H1 (cell line): ENCODE measurements at places on chromosomes 13 and 19. TPM values are rescaled to one million over a fixed set of nuclear protein-coding genes. Genes with fewer than 3 reads are reported as not detected.
A peak's percentile ranks its signal among the peaks of the same experiment; 100 is the strongest.

DNA sequence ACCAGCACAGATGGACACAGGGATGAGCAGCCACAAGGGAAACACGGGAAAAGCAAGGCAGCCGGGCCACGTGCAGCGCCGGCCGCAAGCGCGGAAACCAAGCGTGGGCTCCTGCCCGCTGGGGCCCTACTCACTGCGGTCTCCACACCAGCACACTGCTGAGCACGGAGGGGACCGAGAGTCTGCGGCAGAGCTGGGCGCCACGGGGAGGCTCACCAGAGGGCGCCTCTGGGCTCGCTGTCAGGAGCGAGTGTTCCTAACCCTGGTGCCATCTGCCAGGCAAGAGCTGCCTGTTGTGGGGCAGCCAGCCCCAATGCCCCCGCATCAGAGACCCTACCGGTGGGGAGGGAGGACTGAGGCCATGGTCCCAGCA lies 26.5 kb downstream of the MPND start:
- H3K4me3 ChIP-seq: no peak overlapping the region
- peaks cover 22% of the 10 kb centered on the region for H3K4me1 ChIP-seq
- peak; percentile 74 for DNase-seq

Gene FGF22
- total RNA-seq: 1.7 and 1.9 TPM in 2 replicates

Gene ZNF888
- 8.6 and 8.7 TPM in 2 replicates for total RNA-seq

DNA sequence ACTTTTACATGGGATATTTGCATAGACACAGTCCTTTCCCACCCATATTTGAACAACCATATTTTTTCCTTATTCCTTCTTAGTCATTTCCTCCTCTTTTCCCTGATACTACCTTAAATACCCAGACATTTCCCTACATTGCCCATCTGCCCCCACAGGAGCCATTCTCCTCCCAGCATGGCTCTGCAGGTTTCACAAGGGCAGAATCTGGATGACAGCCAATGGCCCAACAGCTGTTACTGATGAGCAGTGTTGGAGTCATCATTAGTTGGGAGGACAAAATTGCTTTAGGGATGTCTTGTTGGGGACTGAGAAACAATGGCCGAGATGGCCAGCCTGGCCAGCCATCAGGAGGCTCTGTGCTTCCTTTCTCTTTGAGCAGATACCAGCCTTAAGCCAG lies 209.5 kb downstream of the KLF5 start:
- H3K4me1 ChIP-seq: no peaks in the 10 kb centered on the region
- no peaks in the 10 kb centered on the region for H3K27me3 ChIP-seq
- DNase-seq: no peak
- no peak overlapping the region for H3K4me3 ChIP-seq
- H3K36me3 ChIP-seq: no peaks in the 10 kb centered on the region

GRCh38 chr13:32164622-32165268 lies 133.2 kb downstream of the FRY start:
- DNase-seq: peak; percentile 58
- no peaks in the 10 kb centered on the region for H3K27me3 ChIP-seq
- H3K27ac ChIP-seq: no peak overlapping the region
- no peak overlapping the region for H3K4me3 ChIP-seq

GRCh38 chr19:17402982-17403855 lies 2.2 kb downstream of the BST2 start:
- H3K4me3 ChIP-seq: peak overlapping the region; percentile 49
- H3K27ac ChIP-seq: no peak overlapping the region
- peaks cover 18% of the 10 kb centered on the region for H3K4me1 ChIP-seq
- H3K36me3 ChIP-seq: no peaks in the 10 kb centered on the region
- no peak for DNase-seq

- no peaks in the 10 kb centered on the region for H3K4me1 ChIP-seq
- no peak for DNase-seq
- H3K36me3 ChIP-seq: no peaks in the 10 kb centered on the region; the same call in none of the 2 replicates
- no peak overlapping the region for H3K4me3 ChIP-seq
Measured at GRCh38 chr13:105841286-105841685, 694.2 kb downstream of the EFNB2 start.

Gene NLRP12
- 1.8 and 1.9 TPM in 2 replicates for total RNA-seq

Gene GRIN2D
- 11.0 and 12.4 TPM in 2 replicates for total RNA-seq

Gene ZNF429
- total RNA-seq: 15.0 and 15.4 TPM in 2 replicates

Gene IL12RB1
- total RNA-seq: not detected in 2 replicates

DNA sequence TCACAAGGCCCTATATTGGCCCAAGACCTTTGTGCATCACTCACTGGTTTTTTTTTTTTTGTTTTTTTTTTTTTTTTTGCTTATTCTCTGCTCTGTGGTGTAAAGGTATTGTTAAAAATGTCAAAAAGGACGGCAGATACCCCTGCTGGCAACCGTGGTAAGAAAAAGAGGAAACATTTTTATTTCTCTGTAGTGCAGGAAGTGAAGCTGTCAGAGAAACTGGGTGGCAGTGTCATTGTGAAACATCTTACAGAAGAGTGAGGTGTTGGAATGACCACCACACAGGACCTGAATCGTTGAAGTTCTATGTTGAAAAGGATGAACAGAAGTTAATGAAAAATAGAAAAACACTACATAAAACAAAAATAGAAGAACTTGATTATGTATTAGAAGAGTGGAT lies 346.4 kb downstream of the FGF9 start:
- H3K27ac ChIP-seq: no peak overlapping the region
- H3K4me3 ChIP-seq: no peak overlapping the region
- no peaks in the 10 kb centered on the region for H3K36me3 ChIP-seq
- H3K4me1 ChIP-seq: no peaks in the 10 kb centered on the region
- peaks cover 1% of the 10 kb centered on the region for H3K27me3 ChIP-seq

- H3K27ac ChIP-seq: no peak overlapping the region
- no peaks in the 10 kb centered on the region for H3K27me3 ChIP-seq
- no peak overlapping the region for H3K4me3 ChIP-seq
Measured at GRCh38 chr13:63381078-63381859, 1965.6 kb upstream of the PCDH20 start.

- H3K4me1 ChIP-seq: peaks cover 7% of the 10 kb centered on the region
- H3K36me3 ChIP-seq: no peaks in the 10 kb centered on the region
- no peak for DNase-seq
- no peak overlapping the region for H3K27ac ChIP-seq
- peak overlapping the region; percentile 4; the same call in 1 of the 2 replicates for H3K4me3 ChIP-seq
Measured at GRCh38 chr13:78604782-78605611, 1.6 kb upstream of the POU4F1 start.

GRCh38 chr13:20442375-20442774 lies 83.3 kb downstream of the CRYL1 start:
- no peak for DNase-seq
- H3K36me3 ChIP-seq: no peaks in the 10 kb centered on the region
- no peak overlapping the region for H3K27ac ChIP-seq
- peaks cover 10% of the 10 kb centered on the region for H3K4me1 ChIP-seq
- no peaks in the 10 kb centered on the region for H3K27me3 ChIP-seq

DNA sequence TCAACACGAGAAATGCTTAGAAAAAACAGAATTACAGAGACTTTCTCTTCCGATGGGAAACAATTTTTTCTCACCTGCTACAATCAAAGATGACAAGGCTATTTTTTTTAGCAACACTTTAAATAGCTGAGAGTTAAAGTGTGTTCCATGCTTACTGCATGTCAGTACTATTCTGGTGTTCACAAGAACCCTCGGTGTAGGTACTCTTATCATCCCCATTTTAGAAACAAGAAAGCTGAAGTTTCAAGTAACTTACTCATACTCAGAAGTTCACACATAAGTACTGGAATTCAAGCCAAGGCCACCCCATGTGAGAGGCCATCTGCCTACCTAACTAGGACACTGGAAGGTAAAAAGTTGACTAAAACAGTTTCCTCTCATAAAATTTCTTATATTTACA lies 9.0 kb upstream of the TNFRSF19 start:
- no peaks in the 10 kb centered on the region for H3K36me3 ChIP-seq
- H3K27me3 ChIP-seq: no peaks in the 10 kb centered on the region
- no peak for DNase-seq
- H3K4me3 ChIP-seq: no peak overlapping the region
- no peak overlapping the region for H3K27ac ChIP-seq

Gene ERVK3-1
- 30.6 and 31.5 TPM in 2 replicates for total RNA-seq

DNA sequence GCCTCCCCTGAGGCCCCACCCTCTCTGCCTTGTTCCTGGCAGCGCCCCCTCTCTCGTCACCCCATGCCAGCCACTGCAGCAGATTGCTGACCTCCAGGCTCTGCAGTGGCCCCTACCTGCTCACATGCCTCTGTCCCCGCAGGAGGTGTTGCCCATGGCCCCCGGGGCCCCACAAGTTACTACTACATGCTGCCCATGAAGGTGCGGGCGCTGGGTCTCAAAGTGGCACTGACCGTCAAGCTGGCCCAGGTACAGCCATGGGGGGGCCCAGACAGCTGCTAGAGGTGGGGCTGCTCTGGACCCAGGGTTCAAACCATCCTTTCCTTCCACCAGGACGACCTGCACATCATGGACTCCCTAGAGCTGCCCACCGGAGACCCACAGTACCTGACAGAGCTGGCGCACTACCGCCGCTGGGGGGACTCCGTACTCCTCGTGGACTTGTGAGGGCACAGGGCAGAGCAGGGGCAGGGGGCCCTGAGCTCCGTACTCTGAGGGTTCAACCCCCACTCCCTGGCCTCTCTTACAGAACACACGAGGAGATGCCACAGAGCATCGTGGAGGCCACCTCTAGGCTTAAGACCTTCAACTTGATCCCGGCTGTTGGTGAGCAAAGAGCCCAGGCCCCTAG lies 6.2 kb downstream of the MRPL4 start:
- DNase-seq: no peak
- H3K27ac ChIP-seq: no peak overlapping the region
- no peaks in the 10 kb centered on the region; the same call in 1 of the 2 replicates for H3K4me1 ChIP-seq
- peaks cover 26% of the 10 kb centered on the region for H3K36me3 ChIP-seq
- no peak overlapping the region for H3K4me3 ChIP-seq
- no peaks in the 10 kb centered on the region for H3K27me3 ChIP-seq

Gene PRKCG
- 10.6 and 12.4 TPM in 2 replicates for total RNA-seq

- H3K4me1 ChIP-seq: peaks cover 5% of the 10 kb centered on the region; the same call in 1 of the 2 replicates
- H3K27ac ChIP-seq: peak within 1 kb of the TSS; percentile 96
- DNase-seq: peak; percentile 97
- no peaks in the 10 kb centered on the region for H3K27me3 ChIP-seq
Measured at GRCh38 chr19:1438035-1438932, at the start of gene RPS15. TSS of gene RPS15 (plus strand) at chr19:1438396. CDS start at chr19:1438426, 30 bp downstream.

GRCh38 chr13:108551674-108552073 lies 77.7 kb upstream of the MYO16 start:
- H3K4me1 ChIP-seq: no peaks in the 10 kb centered on the region
- no peak for DNase-seq
- no peaks in the 10 kb centered on the region for H3K27me3 ChIP-seq
- H3K4me3 ChIP-seq: no peak overlapping the region
- H3K27ac ChIP-seq: no peak overlapping the region

DNA sequence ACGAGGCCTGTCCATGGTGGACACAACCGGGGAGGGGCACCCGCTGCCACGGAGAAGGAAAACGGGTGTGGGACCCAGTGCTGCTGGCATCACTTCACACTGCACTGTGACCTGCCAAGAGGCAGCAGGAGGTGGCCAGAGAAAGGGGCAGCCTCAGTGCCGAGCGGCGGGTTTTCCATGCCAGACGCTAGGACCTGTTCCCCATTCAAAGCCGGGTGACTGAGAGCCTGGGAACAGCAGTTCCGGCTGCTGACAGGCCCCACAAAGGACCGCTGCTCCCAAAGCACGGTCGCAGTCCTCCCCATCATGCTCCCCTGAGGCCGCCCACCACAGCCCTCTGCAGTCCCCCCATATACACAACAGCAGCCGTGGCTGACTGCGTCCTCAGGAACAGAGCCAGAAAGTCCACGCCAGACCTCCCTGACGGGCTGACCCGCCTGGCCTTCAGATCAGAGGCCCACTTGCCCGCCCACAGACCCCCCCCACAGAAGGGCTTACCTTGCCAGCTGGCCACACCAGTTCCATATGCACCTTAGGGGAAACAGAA lies 5.4 kb downstream of the AKAP8 start:
- H3K27me3 ChIP-seq: no peaks in the 10 kb centered on the region
- no peak overlapping the region for H3K4me3 ChIP-seq
- no peak overlapping the region for H3K27ac ChIP-seq
- DNase-seq: no peak
- H3K4me1 ChIP-seq: peaks cover 5% of the 10 kb centered on the region
- H3K36me3 ChIP-seq: peaks cover 43% of the 10 kb centered on the region

Gene TTC9B
- not detected in 2 replicates for total RNA-seq

DNA sequence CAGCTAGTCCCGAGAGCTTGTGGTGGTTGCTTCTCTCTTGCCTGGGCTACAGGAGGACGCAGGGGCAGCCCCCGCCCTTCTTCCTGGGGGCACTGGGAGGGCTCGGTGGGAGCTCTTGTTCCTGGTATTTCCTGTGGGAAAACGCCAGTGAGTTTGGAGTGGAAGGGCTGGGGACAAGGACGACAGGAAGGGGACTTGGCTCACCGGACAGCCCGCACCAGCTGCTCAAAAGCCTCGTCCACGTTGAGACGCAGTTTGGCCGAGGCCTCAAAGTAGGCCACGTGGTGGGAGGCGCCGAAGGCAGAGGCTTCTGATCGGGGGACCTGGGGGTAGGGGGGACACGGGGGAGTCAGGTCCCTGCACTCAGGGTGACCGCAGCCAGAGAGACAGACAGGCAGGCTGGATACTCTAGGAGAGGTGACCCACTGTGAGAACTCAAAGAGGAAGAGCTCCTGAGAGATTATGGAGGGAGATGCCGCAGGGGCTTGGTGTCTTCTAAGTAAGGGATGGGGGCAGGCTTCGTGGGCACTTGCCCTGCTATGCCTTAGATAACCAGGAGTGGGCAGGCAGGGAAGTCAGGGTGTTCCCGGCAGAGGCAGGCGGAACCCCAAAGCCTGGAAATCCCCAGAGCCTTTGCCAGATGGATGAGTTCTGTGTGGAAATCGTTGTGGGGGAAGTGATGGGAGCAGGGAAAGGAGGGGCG lies 4.3 kb downstream of the RRAS start:
- no peak for DNase-seq
- no peaks in the 10 kb centered on the region for H3K27me3 ChIP-seq
- H3K4me1 ChIP-seq: no peaks in the 10 kb centered on the region
- H3K36me3 ChIP-seq: no peaks in the 10 kb centered on the region
- no peak overlapping the region for H3K27ac ChIP-seq
- H3K4me3 ChIP-seq: no peak overlapping the region

DNA sequence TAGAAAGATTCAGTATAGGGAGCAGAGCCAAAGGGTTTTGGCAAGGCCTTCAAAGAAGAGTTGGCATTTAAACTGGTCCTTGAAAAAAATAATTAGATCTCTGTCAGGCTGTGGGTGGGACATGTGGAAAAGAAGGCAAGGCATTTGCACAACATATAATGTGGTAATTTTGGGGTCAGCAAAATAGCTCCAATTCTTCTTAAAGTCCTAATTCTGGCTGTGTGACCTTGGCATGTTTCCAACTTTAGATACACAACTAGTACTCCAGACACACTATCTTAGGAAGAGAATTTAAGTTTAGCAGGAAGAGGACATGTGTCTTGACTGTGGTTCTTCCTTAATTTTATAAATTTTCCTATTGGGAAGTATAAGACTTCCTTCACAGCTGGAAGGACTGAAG lies 206.3 kb downstream of the PCDH17 start:
- no peaks in the 10 kb centered on the region for H3K27me3 ChIP-seq
- DNase-seq: no peak
- H3K36me3 ChIP-seq: no peaks in the 10 kb centered on the region
- H3K4me1 ChIP-seq: no peaks in the 10 kb centered on the region
- H3K27ac ChIP-seq: no peak overlapping the region
